Thoracic aorta (tissue), 2 donors: ENCODE measurements at places on chromosomes 7 and 10.

DNA sequence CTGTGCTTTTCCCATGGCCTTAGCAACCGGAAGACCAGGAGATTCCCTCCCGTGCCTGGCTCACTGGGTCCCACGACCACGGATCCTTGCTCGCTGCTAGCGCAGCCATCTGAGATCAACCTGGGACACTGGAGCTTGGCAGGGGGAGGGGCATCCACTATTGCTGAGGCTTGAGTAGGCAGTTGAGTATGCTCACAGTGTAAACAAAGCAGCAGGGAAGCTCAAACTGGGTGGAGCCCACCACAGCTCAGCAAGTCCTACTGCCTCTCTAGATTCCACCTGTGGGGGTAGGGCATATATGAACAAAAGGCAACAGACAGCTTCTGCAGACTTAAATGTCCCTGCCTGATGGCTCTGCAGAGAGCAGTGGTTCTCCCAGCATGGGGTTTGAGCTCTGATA lies 697.0 kb downstream of the SORCS1 start:
- no peak overlapping the region for H3K4me3 ChIP-seq
- no peaks in the 10 kb centered on the region for H3K27me3 ChIP-seq
- no peaks in the 10 kb centered on the region for H3K4me1 ChIP-seq

GRCh38 chr7:77537136-77537777 lies at the start of gene PTPN12:
PTPN12 (plus strand) TSS chr7:77537295; CDS start chr7:77537547, 252 bp downstream.
- peak; percentile 26 for DNase-seq
- peak within 1 kb of the TSS; percentile 90 for H3K27ac ChIP-seq
- H3K36me3 ChIP-seq = no peaks in the 10 kb centered on the region
- H3K4me3 ChIP-seq = peak within 1 kb of the TSS; percentile 86

GRCh38 chr7:36289833-36290661 lies 99.6 kb upstream of the ANLN start:
- H3K4me1 ChIP-seq = peaks cover 17% of the 10 kb centered on the region
- H3K4me3 ChIP-seq = no peak overlapping the region
- no peaks in the 10 kb centered on the region for H3K36me3 ChIP-seq
- no peaks in the 10 kb centered on the region for H3K27me3 ChIP-seq
- DNase-seq = peak; percentile 47
- H3K27ac ChIP-seq = peak overlapping the region; percentile 96

- H3K36me3 ChIP-seq = no peaks in the 10 kb centered on the region
- H3K4me1 ChIP-seq = no peaks in the 10 kb centered on the region
- no peak overlapping the region for H3K27ac ChIP-seq
- no peaks in the 10 kb centered on the region for H3K27me3 ChIP-seq
- no peak overlapping the region for H3K4me3 ChIP-seq
- DNase-seq = no peak
Observed at GRCh38 chr7:82789883-82790609, 346.5 kb upstream of the CACNA2D1 start.

DNA sequence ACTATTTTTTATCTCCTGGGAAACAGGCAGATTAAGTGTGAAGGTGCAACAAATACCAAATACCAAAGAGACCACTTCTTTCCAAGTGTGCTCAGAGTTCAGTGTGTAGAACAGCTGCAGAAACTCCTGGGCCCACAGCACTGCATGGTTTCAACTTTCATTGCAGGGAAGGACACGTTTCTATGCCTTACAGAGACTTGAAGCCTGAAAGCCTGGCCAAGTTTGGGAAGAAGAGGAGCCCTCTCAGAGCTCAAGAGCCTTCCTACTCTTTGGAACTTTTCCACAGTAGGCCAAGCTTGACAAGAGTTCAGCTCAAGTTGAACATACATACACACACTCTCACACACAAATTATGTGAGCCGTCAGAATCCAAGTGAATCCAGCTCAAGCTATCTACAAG lies 2.5 kb downstream of the HOXA4 start:
- no peak for DNase-seq
- no peak overlapping the region for H3K4me3 ChIP-seq
- H3K4me1 ChIP-seq = peaks cover 61% of the 10 kb centered on the region
- H3K36me3 ChIP-seq = no peaks in the 10 kb centered on the region
- no peak overlapping the region for H3K27ac ChIP-seq

- DNase-seq = no peak
- no peak overlapping the region for H3K4me3 ChIP-seq
- H3K4me1 ChIP-seq = no peaks in the 10 kb centered on the region
- H3K27ac ChIP-seq = no peak overlapping the region
- no peaks in the 10 kb centered on the region for H3K36me3 ChIP-seq
Observed at GRCh38 chr7:118844748-118845147, 620.2 kb downstream of the ANKRD7 start.

DNA sequence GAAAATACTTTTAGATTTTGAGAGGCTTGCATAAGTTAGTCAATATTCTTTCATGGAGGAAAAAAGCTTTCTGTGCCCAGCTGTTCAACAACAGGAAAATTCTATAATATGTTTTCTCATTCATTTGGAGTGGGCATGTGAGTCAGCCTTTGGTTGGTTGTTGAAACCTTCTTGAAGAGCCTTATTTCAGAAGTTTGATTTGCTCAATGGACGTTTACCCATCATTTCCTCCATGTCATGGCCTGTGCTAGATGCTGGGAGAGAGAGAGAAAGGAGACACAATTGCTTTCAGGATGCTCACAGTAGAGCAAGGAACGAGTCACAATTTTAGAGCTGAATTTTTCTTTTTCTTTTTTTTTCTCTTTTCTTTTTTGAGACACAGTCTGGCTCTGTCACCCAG lies 181.7 kb downstream of the PRKCQ start:
- H3K4me1 ChIP-seq = peaks cover 18% of the 10 kb centered on the region
- H3K27me3 ChIP-seq = no peaks in the 10 kb centered on the region
- H3K27ac ChIP-seq = no peak overlapping the region
- peaks cover 4% of the 10 kb centered on the region for H3K36me3 ChIP-seq
